ENCODE measurements at places on chromosomes 3 and 15.

DNA sequence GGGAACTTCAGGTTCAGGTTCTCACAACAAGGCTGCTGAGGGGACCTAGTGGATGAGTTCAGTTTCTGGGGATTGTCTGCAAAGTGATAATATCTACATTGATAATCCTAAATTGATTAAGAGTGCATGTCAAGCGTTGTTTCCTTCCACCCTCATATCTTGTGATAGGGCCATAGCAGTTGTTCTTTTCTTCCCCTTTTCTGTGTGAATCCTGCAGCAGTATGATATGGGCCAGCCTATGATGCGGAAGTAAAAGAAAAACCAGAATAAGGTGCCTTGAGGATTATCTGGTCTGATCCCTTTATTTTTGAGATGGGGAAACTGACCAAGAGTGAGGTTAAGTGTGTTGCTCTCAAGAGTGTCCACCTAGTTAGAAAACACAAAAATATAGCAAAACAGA, 86.2 kb downstream of the MITF start:
- DNase-seq = no peak

DNA sequence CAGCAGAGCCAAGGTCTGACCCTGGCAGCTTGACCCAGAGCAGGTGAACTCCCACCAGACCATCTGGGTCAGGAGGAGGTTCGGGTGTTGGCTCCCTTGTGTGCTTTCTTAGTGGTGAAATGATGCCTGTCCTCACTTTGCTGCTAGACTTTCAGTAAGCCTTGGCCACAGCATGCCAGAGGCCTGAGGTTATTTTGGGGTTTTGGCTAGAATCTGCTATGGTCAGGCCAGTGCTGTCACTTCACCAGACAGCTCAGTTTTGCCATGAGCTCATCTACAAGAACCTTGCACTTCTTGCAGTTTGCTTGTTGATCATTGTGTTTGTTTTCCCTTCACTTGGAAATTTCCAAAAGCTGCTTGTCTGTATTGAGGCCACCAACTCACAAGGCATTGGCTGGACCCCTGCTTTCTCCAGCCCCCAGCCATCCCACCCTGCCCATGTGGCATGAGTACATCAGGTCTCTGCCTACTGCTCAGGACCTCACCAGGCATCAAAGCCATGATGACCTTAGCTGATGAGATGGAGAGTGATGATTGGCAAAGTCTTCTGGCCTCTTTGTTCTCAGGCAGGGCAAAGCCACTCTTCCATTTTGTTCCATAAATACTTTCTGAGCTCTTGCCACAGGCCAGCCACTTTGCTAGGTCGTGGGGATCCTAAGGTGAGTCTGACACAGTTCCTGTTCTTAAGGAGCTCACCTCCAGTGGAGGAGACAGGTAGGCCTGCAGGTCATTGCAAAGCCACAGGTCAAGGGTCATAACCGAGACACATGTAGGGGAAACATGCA, 122.6 kb downstream of the ARNT2 start:
- DNase-seq = no peak

GRCh38 chr15:67551207-67551743, 8.8 kb downstream of the MAP2K5 start:
- DNase-seq = no peak

DNA sequence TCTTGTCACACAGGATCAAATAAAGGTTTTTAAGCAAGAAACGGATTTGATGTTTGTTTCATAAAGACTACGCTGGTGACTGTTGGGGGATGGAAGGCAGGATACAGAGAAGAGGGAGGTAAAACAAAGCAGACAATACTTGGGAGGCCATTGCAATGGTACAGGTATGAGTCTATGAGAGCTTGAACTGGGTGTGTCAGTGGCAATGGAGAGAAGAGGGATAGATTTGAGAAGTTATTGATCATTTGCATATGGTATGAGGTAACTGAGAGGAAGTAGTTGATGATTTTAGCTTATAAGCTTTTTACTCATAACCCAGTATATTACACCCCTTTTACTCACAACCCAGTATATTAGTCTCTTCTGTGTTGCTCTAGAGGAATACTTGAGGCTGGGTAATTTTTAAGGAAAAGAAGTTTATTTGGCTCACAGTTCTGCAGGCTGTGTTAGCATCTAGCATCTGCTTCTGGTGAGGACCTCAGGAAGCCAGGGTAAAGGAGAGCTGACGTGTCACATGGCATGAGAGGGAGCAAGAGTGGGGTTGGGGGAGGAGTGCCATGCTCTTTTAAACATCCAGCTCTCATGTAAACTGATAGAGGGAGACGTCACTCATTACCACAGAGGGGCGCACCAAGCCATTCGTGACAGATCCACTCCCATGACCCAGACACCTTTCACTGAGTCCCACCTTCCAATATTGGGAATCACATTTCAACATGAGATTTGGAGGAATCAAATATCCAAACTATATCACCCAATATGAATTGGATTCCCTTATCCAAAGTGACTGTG, 153.9 kb downstream of the VPS8 start:
- DNase-seq = no peak

DNA sequence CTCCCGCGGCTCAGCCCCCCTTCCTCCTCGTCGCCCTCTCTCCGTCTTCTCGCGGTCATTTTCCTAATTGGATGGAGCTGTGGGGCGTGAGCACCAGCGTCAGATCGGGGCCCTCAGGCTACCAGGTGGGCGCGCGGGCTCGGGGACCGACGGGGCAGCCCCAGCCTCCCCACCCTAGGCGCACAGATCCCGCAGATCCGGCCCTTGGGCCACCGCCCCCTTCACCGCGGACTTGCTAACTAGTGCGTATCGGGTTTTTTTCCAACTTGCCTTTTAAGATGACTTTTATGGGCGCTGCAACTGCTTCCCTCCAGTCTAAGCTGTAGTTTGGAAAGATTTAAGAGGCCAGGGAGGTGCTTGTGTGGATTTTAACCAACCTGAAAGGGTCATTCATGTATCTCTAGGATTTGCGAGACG, 1.3 kb downstream of the ZNF710 start:
- DNase-seq = peak; percentile 38

Data from breast epithelium (tissue), 4 donors.